ENCODE measurements at places on chromosomes 6 and 20.

GRCh38 chr6:11950109-11950508 lies 62.0 kb upstream of the HIVEP1 start:
- DNase-seq = no peak

- no peak for DNase-seq
Measured at GRCh38 chr6:51182827-51183226, 364.2 kb downstream of the TFAP2B start.

DNA sequence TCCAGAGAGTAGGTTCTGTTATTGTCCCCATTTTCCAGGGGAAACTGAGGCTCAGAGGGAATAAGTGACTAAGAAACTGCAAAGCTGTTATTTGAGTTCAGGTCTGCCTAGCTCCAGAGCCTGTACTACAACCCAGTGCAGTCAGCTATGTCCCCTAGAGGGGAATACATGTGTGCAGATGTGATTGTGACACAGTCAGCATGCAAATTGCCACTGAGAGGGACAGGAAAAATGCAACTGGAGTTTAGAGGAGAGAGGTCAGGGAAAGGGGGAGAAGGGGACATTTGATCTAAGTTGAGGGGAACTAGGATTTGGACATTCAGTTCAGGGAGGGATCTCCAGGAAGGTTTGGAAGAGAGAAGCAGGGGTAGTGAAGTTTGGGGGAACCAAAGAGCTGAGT lies 38.6 kb upstream of the EPB41L1 start:
- DNase-seq = no peak

DNA sequence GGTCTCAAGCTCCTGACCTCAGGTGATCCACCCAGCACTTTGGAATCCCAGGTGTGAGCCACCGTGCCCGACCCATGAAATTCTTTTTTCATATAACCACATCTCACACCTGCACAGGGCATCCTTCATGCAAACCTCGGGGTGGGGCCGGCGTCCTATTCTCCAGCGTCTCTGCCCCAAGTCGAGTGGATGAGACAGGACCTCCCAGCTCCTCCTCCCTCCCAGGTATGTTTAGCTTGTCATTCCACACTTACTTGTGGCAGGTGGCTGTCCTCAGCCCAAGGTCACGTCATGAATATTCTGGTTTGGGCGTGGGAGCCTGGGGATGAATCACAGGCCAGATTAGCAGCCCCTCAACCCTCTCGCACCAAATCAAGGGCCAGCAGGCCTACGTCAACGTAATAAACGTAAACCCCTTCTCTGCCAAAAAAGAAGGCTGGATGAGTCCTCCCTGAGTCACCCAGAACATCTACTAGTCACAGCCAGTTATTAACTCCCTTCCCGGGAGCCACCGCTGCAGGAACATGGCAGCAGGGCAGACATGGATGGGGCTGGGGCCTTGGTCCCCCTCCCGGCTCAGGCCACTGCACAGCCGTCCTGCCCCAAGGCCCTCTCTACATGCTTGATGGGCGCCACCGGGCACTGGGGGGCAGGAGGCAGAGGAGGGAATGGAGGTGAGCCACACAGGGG lies 91.7 kb downstream of the YTHDF1 start:
- DNase-seq = no peak

GRCh38 chr6:15870333-15871043 lies 207.7 kb upstream of the DTNBP1 start:
- peak; percentile 37 for DNase-seq

DNA sequence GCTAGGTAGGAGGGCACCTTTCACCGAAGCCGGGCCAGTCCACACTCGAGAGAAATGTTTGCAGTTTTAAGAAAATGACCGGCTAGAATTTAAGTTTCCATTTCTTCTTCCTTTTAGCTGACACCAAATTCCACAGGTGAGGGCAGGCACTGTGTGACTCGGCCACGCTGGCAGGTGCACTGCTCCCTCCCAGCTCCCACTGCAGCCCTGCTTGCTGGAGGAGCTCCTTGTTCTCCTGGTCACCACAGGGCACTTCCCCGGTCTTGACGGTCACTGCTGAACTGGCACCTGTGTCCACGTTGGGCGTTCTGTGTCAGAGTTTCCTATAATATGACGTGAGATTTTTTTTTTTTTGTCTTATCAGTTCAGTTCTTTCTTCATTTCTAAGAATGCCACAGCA lies 3.6 kb upstream of the KIF25 start:
- no peak for DNase-seq

DNA sequence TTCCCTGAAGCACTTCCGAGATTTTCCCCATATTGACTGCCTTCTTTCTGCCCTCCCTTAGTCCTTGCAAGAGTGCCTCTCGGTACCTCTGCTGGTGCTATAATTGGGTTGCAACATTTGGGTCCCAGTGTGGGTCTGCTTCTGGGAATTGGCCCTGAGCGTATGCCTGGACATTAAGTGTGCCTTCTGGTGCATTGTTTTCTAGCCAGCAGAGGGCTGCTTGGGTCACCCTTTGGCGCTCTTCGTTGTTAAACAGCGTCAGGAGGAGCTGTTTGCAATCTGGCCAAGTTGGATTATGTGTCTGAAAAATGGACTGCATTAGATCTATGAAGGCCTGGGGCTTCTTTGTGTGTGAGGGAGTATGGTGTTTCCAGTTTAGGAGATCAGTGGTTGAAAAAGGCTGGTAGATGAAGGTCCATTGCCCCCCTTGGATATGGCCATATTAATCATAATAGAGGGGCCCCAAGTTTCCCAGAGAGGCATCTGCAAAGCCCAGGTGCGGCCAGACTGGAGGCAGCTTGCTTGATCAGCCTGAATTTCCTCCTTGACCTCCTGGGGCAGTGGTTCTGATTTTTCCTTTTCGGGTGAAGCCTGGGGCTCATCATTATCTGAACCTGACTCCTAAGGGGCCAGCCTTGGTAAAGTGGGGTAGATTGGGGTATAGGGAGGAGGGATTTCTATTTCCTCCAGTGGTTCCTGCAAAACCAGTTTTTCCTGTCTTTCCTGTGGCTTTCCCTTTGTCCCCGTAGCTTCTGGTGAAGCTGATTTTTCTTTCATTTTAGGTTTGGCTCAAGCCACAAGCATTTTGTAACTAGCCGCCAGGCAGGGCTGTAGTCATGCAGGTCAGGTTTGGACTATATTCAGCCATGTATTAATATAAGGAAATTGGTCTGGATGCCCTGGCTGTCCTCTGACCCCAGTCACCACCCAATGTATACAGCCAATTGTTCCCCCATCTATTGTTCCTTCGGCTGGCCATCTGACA lies 85.4 kb upstream of the GPR6 start:
- DNase-seq = peak; percentile 39

DNA sequence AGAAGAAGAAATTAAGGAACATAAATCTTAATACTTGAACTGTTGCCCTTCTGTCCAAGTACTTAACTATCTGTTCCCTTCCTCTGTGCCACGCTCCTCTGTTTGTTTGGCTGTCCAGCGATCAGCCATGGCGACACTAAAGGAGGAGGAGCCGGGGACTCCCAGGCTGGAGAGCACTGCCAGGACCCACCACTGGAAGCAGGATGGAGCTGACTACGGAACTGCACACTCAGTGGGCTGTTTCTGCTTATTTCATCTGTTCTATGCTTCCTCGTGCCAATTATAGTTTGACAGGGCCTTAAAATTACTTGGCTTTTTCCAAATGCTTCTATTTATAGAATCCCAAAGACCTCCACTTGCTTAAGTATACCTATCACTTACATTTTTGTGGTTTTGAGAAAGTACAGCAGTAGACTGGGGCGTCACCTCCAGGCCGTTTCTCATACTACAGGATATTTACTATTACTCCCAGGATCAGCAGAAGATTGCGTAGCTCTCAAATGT lies 17.1 kb downstream of the IRF4 start:
- peak; percentile 22 for DNase-seq

GRCh38 chr20:6140947-6141346 lies 18.1 kb upstream of the FERMT1 start:
- DNase-seq = no peak

DNA sequence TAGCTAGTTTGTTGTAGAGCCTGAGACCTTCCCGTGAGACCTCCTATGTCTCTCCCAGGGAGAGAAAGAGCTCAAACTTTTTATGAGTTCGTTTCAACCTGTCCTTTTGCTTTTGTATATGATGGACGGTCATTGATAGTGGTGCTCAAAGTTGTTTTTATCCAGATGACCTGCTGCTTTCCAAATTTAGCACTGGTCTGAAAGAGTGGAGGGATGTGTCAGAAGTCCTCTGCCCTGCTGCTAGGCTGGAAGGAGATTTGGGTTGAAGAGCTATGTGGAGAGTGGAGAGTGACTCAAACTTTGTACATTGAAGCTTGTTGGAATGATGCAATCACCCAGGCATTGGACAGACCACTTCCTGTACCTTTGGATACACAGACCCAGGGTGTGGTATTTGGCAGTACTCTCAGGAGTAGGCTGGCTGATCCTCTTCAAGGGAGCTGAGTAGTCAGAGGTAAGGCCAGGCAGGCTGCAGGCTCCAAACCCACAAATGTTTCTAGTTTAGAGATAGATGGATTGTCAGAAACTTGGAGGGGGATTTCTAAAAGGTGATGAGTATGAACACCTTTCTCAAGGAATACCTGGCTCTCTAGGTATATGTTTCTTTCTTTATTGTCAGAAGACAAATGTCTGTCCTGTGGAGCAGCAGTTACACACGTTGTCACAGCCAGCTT lies 49.4 kb upstream of the RREB1 start:
- DNase-seq = peak; percentile 99

DNA sequence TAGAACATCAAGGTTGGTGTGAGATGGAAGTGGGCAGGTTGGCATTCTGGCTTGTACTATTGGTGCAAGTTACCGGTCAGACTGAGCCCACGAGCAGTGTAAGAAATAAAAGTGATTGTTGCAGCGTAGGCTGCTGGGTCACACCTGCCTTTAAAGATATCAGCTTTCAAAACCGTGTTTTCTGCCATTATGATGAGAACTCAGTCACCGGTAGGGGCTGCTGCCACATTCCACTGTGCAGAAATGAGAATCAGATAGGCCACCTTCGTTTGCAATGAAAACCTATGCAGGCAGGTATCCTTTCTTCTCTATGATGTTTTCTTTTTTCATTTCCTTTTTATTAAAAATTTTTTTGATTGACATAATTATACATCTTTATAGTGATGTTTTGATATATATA lies 168.5 kb downstream of the MYLK4 start:
- DNase-seq = no peak

- DNase-seq = no peak
Measured at GRCh38 chr20:49641683-49642656, 71.7 kb downstream of the B4GALT5 start.

GRCh38 chr20:47099825-47100441 lies 205.3 kb downstream of the EYA2 start:
- no peak for DNase-seq

DNA sequence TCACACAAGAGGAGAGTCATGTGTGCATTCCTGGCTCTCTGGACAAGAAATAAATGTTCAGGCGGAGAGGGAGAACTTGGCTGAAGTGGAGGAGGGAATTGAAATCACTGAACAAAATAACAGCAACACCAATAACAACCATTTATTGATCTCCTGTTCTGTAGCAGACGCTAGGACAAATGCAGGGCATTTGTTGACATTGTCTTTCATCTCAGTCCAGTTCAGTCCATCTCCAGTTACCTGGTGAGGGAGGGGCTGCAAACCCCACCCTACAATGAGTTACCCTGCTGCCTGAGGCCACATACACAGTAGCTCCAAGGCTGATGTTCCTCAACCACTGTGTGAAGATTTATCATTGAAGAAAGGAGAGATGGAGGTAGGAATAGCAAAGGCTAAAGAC lies 27.3 kb downstream of the UNC5CL start:
- DNase-seq = no peak

DNA sequence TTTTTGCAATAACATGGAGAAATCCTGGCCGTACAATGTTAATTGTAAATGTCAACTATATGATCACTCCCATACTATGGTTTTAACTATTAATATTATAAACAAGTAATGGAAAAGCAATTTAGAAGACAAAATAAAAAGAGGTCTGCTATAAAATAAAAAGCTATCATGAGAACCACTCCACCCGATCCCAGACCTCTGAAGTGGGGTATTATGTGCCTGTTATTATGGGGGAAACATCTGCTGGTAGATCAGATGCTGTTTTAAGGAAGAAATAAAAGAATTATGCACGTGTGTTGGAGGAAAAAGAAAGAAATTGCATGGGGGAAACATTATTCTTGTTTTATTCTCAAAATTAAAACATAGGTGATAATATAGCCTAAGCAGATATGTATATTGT lies 615.7 kb upstream of the ARID1B start:
- DNase-seq = no peak

DNA sequence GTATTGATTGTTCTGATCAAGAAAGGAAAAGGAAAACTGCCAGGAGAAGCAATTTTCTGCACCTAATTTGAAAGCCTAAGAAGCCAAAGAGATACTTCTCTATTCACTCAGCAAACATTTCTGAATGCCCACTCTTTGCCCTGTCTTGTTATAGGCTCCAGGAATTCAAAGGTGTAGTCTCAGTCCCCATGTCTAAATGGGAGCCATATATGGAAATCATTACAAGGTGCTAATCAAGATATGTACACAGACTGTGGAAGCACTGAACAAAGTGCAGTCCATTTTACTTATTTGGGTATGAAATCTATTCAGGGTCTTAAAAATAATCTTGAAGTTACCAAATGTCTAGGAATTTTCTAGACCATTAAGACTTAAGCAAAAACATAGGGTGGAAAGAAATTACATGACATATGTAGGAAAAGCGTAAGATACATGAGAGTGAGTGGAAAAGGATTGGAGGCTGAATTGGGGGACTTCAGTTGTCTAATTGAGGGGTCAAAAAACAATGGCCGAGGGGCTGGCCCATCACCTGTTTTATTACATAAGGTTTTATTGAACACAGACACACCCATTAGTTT lies 39.0 kb upstream of the ASCC3 start:
- DNase-seq = no peak

GRCh38 chr6:153574231-153574630 lies 443.1 kb upstream of the RGS17 start:
- DNase-seq = no peak

DNA sequence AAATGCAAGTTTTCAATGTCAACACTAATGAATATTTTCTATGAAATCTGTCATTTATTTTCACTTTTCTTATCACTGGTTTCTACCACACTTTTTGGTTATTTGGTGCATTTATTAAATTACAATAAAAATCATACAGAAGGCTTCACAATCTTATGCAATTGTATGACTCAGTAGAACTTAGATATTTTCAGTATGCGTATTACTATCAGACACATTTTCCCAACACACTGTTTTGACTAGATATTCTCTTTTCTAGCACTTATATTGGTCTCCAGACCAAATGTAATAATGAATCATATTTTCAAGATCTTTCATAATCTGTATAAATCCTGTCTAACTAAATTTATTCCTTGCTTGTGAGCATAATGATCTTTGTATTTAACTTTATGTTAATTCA lies 74.1 kb downstream of the FAM83B start:
- no peak for DNase-seq

- DNase-seq = no peak
Measured at GRCh38 chr6:142728910-142729481, 216.0 kb downstream of the HIVEP2 start.

GRCh38 chr6:34673064-34673463 lies 23.5 kb downstream of the ILRUN start:
- DNase-seq = no peak

DNA sequence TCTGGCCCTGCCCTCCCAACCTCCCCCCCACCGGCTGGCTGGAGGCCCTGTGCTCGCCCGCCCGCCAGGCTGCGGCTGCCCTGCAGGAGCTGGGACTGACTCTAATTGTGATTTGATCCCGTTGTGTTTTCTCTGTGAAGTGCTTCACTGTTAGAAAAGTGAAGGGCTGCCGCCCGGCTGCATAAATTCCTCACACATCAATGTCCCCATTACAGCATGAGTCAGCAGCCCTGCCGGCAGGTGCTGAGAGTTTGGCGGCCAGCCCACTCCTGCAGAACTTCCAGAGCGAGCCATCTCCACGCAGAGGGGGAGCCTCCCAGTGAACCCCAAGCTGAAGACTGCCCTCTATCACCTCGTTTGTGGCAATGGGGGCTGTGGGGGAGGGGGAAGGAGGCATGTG lies 137.9 kb downstream of the DLL1 start:
- DNase-seq = peak; percentile 70

Measured in renal cortical epithelial cell (primary cell).